ENCODE measurements at places on chromosomes 1 and 21.

- DNase-seq: peak; percentile 51
These were observed 633.2 kb upstream of the NEGR1 start for GRCh38 chr1:72915581-72915980.

DNA sequence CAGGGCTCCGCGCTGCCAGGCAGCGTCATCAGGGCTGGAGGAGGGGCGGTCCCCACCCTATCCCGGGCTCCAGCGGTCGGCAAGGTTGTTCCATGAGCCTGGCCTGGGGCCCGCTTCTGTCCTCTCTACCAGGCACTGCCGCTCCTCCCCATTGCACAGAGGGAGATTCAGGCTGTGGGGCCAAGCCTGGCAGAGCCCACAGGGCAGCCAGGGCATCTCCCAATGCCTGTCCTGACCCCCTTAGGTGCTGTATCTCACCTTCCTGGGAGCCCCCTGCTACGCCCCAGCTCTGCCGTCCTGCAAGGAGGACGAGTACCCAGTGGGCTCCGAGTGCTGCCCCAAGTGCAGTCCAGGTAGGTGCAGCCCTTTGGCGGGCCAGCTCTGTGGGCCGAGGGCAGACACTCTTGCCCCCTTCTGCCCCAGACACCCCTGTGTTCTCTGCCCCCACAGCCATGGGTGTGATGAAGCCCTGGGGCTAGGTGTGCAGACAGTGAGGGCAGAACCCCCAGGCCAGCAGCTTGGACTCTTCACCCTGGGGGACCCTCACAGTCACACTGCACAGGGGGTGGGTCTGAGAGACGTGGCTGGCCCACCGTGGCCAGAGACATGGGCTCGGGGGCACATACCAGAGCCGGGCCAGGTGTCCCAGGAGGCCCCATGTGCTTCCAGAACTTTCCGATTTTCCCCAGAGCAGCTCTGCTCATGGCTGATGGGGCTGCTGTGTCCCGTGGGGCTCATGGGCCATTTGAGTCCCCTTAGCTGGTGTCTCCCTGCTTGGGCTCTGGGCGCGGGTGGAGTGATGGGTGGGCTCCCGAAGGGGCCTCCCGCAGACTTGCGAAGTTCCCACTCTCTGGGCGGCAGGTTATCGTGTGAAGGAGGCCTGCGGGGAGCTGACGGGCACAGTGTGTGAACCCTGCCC is 1.6 kb downstream of the TNFRSF14 start:
- DNase-seq: no peak

DNA sequence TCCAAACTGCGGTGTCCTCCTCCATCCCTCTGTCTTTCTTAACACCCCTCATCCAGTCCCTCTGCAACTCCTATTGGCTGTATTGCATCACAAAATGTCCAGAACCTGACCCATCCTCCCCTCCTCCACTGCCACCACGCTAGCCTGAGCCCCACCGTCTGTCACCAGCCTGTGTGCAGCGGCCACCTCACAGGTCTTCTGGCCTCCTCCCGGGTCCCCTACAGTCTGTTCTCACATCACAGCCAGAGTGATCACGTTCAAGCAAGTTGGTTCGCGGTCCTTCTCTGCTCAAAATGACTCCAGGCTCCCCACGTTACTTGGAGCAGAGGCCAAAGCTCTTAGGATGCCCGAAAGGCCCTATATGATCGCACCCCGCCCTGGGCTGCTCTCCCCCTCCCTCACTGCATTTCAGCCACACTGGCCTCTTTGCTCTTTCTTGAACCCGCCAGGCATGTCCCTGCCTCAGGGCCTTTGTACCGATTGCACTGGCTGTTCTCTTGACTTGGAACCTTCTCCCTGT is 2.4 kb upstream of the PADI4 start:
- DNase-seq: no peak

DNA sequence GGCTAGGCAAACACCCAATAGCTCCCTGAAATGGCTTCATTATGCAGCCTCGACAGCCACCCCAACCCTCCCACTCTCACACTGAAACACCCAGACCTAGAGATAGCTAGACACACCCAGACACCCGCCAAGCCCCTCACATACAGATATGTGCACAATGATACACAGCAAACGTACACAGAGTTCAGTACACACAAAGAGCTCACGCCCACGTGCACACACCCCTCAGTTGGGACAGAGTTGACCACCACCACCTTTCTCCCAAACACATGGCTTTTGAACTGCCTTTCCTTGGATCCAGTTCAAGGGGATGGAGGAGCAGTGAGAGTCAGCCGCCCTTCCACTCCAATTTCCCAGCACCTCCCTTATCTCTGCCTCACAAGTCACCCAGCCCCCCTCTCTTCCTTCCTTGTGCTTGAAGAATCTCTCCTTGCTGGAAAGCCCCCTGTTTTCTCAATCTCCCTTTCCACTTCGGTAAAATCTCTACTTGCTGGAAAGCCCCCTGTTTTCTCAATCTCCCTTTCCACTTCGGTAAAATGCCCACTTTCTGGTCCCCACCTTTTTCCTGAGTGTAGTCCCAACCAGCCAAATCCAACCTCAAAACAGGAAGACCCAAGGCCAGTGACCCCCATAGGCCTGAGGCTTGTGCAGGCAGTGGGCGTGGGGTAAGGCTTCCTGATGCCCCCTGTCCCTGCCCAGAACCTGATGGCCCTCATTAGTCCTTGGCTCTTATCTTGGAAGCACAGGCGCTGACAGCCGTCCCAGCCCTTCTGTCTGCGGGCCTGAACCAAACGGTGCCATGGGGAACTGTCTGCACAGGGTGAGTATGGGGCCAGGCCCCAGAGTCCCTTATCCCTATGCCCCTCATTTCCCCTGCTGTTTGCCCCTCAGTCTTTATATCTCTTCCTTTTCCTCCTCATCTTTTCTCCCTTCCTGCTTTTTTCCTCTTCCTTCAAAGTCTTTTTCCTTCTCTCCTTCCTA is at the start of gene ACKR1:
ACKR1 (plus strand) TSS at position 715 of the 981 bp plus-strand sequence; CDS start at position 800, 85 bp downstream.
- DNase-seq: no peak

DNA sequence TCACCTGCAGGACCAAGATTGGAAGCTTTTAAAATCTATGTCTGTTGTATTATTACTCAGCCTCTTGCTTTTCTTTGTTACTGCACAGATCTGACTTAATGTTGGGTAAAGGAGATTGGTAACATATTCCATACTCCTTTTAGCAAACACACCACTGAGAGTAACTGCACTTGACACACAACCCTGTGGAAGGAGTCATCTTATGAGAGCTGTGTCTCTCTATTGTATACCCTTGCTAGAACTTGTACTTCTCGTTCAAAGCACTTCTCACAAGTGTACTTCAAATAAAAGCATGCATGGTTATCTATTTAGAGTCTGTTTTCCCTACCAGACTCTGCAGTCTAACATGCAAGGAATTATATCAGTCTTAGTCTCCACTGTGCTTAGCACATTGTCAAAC is 813.4 kb downstream of the ADGRL2 start:
- DNase-seq: peak; percentile 13

DNA sequence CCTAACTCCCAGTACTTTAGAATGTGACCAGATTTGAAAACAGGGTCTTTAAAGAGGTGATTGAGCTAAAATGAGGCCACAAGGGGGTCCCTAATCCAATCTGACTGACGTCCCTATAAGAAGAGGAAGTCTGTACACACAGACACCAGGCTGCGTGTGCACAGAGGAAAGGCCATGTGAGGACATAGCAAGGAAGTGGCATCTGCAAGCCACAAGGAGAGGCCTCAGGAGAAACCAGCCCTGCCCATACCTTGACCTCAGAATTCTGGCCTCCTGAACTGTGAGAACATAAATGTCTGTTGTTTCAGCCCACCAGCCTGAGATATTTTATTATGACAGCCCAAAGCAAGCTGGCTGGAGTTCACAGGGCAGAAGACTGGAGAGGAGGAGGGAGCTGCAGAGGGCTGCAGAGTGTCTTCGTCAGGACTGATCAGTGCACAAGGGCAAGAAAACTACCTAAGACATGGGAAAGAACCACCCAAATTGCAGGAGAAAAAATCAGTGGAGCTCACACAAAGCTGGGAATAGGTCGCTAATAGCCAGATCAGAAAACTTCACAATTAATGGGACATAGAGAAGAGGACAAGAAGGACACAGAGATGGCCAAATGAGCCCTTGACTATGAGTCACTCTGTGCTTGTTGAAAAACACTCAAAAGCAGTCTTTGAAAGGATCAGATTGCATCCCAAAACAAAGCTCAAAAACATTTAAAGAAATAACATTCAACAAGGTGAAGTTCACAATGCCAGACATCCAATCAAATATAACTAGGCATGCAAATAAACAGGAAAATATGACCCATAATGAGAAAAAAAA is 14.1 kb upstream of the WNT9A start:
- no peak for DNase-seq

DNA sequence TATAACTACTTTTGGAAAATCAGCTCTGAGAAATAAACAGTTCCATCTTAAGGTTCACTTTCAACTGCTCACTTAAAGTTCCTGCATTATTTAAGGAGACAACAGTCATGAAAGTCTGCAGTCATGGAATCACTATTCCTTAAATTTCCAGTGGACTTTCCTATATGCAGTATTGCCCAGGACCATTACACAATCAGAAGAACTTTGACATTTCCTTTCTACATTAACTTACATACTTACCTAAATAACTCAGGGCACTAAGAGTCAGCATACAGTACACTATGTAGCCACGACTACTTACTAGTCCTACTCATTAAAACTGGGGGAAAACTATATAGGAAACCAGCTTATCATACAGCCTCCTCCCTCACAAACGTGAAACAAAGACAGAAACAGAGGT is 220.1 kb downstream of the SLC45A1 start:
- no peak for DNase-seq

GRCh38 chr1:245692318-245692717 is 537.5 kb downstream of the KIF26B start:
- DNase-seq: no peak

- no peak for DNase-seq
These were observed 153.8 kb downstream of the MRPL39 start for GRCh38 chr21:25453524-25453923.

DNA sequence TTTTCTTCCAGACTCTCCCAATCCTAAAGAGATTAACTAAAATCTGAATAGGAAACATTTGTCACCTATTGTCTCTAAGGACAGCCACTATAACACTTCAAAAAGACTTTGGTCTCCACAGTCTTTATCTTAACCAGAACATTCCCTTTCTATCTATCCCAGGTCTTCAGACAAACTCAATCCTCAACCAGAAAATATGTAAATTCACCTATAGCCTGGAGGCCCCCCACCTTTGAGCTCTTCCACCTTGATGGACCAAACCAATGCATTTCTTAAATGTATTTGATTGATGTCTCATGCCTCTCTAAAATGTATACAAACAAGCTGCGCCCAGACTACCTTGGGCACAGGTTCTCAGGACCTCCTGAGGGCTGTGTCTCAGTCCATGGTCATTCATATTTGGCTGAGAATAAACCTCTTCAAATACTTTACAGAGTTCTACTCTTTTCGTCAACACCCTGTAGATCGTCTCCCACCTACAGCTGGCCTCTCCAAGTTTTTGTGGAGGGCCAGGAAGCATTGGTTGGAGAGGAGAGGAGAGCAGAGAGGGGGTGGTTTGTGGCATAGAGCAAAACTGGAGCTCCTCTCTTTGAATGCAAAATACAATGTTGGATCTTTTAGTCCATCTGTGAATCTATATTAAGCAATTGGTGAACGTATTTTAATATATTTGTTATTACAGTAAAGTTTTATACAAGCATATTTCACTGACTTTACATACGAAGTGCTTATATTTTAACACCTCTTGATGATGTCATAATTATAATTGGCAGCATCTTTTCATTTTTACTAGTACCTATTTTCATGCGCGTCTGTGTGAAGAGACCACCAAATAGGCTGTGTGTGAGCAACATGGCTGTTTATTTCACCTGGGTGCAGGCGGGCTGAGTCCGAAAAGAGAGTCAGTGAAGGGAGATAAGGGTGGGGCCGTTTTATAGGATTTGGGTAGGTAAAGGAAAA is 230.7 kb upstream of the DUSP10 start:
- no peak for DNase-seq

DNA sequence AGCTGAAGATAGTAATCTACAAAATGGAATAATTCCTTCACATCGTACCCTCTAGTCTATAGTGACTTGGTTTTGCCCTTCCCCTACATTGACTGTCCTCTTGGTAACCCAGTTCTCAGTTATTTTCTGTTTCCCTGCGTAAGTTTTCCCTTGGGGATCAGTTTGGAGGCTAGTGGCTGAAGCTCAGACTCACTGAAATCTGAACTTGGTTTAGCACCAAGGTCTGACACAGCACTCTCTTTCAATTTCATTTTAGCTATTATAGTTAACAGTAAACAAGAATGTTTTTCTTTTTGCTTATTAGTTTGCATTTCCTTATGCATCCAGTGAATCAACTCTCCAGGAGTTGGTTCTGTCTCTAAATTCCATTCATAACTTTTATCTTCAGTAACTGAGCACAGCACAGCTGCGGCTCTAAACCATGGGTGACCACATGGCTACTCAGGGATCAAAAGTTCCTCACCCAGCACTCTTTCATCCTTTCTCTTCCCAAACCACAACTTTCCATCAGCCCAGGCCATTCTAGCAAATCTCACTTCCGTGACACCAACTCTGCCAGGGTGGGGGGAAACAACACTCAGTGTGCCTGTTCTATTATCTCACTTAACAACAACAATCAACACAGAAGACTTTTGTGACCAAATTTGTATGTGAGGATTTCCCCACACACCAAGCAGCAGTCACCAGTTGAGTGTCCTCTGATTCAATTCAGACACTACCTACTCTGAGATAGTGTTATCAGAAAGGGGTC is 17.6 kb upstream of the IFI6 start:
- no peak for DNase-seq
